ENCODE measurements at places on chromosomes 7 and 10.

DNA sequence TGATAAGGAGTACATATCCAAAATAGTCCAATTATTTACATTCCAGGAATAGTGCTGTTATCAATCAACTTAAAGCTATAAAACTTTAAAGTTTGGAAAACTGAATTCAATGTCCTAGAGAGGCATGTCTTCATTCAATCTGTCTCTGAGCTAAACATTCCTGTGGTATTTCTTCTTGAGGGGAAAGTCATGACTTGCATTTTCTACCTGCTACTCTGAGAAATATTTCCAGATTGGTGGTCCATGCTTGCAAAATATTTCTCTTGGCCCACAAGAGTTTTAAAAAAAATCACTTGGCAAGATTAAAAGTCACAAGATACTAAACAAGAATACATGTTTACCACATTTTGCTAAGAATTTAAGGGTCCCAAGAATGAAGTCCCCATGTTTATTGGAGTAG is 63.6 kb upstream of the HGF start:
- DNase-seq, result no peak

DNA sequence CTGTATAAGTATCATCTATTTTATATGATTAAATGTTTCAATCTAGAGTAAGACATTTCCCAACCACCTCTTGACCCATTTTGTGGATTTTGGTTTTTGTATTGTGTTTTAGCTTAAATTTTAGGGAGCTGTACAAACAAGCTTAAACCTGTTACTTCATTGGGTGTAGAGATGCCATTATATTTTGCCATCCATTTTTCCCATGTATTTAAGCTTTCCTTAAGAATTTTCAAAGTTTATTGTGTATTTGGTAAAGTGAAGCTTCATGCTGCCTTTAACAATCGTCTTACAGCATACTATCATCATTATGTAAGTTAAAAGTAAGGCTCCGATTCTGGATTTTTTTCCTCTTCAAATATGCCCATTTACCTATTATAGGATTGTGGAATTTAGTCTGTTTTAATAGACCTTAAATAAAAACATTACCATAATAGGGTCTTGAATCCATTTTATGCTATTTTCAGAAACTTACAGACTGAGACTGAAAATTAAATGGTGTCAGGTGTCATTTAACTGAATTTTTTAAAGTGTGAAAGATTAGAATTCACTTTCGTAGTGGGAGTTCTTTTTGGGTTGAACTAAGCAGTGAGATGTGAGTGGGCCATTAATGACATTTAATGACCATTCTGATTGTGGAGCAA is 2.2 kb downstream of the KMT2E start:
- no peak for DNase-seq

DNA sequence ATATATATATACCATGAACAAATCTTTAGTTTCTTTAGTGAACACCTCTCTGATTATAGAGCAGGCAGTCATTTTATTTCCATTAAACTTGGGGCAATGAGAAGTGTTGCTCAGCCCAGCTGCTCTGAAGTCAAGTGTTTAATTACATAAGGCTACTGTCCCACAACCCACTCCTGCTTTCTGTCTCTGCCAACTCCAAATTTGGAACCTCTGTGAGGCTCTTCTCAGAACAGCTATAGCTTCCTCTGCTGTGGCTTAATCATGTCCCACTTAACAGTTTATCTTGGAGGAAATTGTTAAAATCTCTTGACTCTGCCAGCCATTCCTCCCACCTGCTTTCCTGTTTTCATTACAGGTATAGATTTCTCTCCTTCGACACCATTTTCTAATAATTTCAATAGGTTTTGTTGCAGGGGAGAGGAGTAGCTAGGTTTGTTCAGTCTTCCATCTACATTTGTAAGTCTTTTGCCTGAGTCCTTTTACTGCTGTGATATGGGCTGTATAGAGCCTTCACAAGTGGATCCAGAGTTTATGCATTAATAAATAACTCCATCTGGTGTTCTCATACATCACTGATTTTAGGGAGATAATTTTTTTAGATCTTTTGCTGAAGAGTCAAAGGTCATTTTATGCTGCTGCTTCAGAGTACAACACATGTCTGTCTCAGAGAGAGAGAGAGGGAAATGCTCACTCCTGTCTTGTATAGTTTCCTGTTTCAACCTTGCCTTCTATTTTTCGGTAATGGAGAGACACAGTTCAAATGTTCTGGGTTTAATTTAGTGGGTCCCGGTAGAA is 170.4 kb downstream of the WNT2 start:
- no peak for DNase-seq

DNA sequence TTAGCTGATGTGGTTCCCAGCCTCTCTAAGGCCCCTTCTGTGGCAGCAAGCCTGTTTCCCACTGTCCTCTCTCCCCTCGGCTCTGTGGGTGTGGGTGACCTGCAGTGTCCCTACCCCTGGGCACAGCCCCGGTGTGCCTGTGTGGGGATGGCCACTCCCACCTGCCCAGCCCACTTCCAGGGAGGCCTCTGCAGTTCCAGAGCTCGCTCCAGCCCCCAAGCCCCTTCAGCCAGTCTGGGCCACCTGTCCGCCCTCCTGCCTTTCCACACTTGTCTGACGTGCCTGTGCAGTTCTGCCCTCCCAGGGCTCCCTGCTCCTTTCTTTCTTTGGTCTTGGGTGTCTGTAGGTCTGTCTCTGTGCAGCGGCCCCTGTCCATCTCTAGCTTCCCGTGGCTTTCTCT is 127.0 kb upstream of the PPIF start:
- DNase-seq, result no peak

DNA sequence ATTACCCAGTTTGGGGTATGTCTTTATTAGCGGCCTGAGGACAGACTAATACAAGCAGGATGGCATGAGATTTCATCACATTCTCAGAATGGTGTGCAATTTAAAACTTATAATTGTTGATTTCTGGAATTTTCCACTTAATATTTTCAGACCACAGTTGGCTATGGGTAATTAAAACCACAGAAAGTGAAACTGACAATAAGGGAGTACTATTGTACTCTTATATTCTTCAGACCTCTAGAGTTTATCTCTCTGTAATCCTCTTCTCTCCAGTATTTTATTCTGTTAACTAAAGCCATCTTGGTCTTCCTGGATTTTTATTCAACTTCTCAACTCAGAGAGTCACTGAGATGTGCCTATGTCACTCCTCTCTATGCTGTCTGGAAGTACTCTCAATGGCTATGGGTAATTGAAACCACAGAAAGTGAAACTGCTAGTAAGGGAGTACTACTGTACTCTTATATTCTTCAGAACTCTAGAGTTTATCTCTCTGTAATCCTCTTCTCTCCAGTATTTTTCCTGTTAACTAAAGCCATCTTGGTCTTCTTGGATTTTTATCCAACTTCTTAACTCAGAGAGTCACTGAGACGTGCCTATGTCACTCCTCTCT is 118.3 kb downstream of the PPP1R17 start:
- no peak for DNase-seq

DNA sequence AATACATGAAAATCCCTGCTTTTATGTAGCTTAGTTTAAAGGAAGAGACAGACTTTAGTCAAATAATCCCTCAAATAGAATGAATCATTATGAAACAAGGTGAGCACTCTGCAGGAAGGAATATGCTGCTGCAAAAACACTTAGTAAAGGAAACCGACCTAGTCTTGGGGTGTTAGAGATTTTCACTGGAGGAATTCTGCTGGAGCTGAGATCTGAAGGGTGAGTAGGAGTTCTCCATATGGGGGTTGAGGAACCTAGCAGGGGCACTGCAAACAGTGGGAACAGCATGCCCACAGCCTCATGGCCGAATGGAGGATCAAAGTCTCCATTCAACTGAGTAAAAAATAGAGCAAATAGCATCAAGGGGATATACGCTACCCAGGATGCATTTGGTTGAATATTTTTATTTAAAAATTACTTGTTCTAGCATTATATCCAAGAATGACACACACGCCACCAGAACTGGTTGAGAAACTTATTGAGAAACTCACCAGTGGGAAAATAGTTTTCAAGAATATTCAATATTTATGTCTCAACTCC is 3.5 kb downstream of the ITIH2 start:
- no peak for DNase-seq

DNA sequence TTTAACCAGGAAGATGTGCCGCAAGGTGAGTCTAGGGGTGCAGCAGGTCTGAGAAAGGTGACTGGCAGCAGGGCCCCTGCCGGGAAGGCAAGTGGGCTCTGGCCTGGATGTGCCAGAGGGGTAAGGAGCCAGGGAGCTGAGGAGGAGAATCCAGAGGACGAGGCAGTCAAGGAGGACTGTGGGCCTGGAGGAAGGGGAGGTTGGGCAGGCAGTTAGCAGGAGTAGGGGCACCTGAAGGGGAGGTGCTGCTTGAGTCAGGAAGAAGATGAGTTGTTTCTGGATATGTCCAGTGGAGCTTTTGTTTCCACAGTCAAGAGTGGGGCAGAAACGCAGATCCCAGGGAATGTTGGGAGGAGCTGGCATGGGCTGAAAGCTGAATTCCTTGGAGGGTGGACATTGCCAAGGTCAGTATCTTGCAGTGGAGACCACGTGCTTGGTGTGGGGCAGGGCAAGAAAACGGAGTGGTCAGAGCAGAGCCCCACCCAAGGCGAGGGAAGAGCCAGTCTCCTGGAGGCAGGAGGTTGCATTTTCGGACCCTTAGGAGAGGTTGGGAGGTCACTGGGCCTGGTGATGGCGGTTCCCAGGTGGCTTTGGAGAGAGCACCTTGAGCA is 34.0 kb downstream of the MINDY4 start:
- no peak for DNase-seq

GRCh38 chr10:32938554-32939061 is 19.4 kb downstream of the ITGB1 start:
- DNase-seq, result peak; percentile 49

DNA sequence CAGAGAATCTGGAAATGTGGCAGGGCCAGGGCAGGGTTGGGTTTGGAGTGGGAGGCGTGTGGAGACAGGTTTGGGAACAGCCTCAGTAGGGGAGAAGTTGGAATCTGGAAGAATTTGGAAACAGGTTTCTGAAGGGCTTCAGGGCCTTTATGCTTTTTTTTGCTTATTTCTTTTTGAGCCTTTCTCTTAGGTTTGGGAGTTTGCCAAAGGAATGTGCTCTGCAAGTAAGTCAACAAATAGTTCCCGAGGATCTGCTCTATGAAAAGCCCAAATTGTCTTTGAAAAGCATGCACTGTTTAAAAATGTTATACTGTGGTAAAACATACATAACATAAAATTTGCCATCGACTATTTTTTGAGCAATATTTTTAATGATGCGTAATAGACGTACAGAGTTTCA is 86.7 kb upstream of the ADRB1 start:
- DNase-seq, result no peak

GRCh38 chr7:681551-682307 is 44.8 kb upstream of the DNAAF5 start:
- DNase-seq, result no peak

DNA sequence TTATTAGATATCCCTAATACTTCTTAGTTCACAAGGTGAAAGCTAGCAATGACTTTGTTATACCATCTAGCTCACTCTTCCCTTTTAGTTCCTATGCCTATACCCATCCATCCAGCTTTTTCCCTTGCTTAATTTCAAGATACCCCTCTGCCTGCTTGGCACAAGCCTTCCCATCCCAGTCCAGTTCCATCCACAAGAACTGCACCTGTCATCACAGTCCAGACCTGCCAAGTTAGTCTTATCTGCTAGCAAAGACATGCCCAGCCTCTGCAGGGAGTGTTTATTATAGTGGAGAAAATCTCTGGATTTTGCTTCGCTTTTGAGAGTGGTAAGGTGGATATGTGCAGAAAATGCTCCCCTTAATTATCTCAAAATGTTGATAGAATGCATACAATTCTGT is 158.2 kb downstream of the ST7 start:
- no peak for DNase-seq
